ENCODE measurements at places on chromosomes 3 and 15.

- DNase-seq, result no peak
Observed at GRCh38 chr15:93165734-93166470, 76.9 kb upstream of the RGMA start.

GRCh38 chr15:89184357-89184756, 37.0 kb downstream of the RLBP1 start:
- no peak for DNase-seq

DNA sequence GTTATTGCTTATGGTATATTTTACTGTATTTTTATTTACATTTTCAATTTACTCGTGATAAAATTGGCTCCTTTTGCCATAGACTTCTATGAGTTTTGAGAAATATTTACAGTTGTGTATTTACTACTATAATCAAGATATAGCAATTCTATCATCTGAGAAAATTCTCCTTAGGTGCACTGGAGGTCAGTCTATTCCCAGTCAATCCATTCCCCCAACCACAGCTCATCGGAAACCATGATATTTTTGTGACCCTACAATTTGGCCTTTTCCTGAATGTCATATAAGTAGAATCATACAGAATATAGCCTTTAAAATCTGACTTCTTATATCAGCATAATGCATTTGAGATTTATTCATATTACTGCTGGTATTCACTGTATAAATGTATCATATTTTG, 114.7 kb upstream of the LRTM1 start:
- DNase-seq, result no peak

DNA sequence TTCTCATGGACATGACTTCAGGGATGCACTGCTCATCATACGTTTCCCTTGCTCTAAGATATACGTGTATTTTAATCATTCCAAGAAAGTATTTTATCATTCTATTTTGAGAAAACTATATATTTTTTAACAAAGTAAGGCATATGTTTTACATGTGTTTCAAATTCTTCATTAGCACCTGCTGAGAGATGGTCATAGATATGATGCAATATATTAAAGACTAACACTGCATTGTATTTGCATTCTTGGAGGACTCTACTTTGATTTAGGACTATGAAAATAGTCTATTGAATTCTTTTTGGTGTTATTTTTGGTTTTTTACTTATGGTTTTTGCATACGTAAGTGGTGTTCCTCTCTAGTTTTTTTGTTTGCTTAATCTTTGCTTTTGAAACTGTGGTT, 54.2 kb upstream of the MTMR10 start:
- no peak for DNase-seq

DNA sequence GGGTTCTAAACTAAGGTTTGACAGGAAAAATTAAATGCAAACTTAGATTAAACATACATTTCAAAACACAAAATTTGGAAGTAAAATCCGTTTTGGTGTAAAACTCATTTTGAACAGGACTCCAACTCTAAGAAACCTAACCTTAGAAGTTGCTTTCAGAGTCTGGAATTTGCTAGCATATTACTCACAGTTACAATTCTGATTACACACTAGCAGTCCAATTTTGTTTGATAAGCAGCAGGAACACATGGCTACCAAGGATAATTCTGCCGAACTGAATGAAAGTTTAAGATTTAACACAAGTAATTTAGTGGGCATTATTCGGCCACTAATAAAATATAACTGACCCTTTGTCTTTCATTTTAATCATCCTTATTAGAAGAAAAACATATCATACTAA, 49.6 kb downstream of the FRMD5 start:
- DNase-seq, result no peak

GRCh38 chr3:4495294-4496086, 2.3 kb downstream of the ITPR1 start:
- no peak for DNase-seq

DNA sequence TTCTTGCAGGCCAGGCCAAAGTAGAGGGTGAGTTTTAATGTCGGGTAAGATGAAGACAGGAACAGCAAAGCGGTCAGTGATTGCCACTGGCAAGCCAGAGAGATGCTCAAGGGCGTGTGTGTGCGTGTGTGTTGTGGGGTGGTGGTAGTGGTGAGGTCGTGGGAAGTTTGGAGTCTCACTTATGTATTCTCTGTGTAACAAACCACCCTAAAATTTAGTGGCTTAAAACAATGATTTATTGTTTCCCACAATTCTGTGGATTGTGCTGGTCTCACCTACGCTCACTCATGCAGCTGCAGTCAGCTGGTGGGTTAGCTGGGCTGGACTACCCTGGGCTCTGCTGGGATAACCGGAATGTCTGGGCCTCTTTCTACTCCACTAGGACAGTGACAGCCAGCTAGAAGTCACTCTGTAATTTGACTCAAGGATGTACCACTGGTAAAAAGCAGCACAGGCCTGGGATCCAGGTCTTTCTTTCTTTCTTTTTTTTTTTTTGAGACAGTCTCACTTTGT, 50.9 kb upstream of the BHLHE40 start:
- no peak for DNase-seq

DNA sequence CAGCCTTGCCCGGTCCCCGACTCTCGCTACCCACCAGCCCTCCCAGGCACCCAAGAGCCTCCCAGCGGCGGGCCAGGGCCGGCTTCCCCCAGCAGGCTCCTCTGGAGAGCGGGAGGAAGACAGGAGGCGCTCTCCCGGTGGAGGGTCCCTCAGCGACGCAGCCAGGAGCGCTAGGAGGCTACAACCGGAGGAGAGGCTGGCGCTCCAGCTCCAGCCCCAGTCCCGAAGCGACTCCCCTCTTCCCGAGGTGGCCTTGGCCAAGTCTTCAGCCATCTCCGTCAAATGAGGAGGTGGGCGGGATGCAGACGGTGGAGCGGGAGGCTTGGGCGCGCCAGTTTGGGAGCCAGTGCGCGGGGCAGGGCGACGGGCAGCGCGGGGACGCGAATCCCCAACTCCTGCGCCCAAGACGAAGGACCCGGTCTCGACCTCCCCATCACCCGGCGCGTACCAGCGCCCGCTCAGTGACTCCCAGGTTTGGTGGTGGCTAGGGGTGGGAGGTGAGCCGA, 722 bp downstream of the CHRNA3 start:
- DNase-seq, result no peak

GRCh38 chr3:36681867-36682266, 82.5 kb downstream of the DCLK3 start:
- DNase-seq, result no peak

DNA sequence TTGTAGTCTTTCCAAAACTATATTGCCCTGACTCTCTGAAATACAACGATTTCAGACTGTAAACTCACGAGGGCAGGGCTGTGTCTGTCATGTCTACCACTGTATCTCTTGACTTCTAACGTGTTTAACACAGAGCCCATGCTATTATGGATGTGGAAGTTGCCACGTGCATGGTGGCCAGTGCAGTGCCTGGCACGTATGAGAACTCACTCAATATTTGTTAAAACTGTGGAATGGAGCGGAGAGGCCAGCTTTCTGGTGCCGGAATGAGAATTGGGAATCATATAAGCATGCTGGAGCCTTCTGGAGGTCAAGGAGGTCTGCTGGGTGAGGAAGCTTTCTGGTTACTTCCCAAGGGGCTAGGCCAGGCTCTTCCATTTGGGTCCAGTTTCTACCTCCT, 220.6 kb upstream of the LYSMD4 start:
- no peak for DNase-seq

DNA sequence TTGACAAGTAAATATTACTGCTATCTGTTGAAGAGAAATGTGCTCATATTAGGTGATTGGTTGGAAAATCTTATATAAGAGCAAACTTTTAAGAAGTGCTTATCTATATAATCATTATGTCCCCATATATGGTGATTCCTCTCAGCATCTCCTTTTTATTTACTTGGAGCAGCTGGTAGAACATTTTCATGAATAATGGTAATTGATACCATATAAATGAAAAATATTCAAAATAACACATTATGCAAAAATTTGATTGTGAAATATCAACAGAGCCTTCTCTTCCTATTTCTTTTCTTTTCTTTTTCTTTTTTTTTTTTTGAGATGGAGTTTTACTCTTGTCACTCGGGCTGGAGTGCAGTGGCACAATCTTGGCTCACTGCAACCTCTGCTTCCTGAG, 56.2 kb downstream of the ROBO2 start:
- no peak for DNase-seq

DNA sequence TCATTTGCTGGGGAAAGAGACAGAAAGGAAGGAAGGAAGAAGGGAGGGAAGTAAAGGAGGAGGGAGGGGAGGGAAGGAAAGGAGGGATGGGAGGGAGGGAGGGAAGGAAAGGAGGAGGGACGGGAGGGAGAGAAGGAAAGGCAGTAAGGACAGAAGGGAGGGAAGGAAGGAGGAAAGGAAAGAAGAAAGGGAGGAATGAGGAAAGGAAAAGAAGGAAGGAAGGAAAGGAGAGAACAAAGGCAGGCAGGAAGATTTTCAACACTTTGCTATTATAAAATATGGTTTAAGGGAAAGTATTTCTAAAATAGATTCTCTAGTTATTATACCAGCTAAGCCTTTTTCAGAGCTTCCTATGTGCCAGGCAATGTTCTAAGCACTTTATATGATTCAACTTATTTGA, 278.0 kb upstream of the LYSMD4 start:
- DNase-seq, result no peak

DNA sequence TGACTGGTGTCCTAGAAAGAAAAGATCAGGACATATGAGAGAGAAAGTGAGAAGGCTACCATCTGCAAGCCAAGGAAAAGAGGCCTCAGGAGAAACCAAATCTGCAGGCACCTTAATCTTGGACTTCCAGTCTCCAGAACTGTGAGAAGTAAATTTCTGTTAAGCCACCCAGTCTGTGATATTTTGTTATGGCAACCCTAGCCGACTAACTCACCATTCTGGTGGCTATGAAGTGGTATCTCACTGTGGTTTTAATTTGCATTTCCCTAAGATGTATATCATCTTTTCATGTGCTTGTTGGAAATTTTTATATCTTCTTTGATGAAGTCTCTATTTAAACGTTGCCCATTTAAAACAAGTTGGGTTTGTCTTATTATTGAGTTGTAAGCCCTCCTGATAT, 40.6 kb downstream of the ILDR1 start:
- DNase-seq, result no peak

DNA sequence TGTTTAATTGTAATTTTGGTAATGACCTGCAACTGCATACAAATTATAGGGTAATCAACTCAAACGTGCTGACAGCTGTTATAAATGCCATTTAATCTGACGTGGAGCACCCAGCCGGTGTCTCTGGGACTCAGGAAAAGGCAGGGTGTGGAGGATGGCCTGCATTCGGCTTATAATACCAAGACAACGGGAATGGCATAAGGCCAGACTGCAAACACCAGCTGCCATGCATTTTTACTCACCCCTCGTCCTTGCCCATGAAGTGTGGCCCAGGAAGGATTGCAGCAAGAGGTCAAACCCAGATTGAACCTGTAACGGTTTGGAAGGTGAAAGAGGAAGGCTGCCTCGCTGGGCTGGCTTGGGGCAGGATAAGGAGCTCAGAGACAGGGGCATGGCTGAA, 96.4 kb downstream of the WNT7A start:
- no peak for DNase-seq

GRCh38 chr3:10248984-10249748, 907 bp downstream of the TATDN2 start:
- DNase-seq, result no peak

DNA sequence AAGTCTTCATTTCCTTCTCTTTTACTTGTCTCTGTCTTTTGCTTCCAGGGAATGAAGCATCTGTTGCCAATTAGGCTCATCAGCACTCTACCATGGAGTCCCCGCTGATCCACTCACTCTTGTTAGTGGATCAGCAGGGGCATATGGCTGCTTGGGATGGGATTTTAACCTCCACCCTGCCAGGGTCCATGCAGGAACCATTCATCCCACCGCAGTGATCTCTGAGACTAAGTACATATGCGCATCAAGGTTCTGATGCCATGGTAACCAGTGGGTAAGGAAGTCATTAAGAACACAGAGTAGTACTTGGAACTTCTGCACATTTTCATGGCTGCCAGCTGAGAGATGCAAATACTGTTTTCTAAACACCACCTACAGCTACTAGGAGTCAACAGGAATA, 374.0 kb upstream of the ALCAM start:
- DNase-seq, result no peak

GRCh38 chr3:81302045-81302444, 459.4 kb downstream of the GBE1 start:
- DNase-seq, result peak; percentile 13

- DNase-seq, result no peak
Observed at GRCh38 chr15:95758851-95759250, 571.6 kb upstream of the NR2F2 start.

DNA sequence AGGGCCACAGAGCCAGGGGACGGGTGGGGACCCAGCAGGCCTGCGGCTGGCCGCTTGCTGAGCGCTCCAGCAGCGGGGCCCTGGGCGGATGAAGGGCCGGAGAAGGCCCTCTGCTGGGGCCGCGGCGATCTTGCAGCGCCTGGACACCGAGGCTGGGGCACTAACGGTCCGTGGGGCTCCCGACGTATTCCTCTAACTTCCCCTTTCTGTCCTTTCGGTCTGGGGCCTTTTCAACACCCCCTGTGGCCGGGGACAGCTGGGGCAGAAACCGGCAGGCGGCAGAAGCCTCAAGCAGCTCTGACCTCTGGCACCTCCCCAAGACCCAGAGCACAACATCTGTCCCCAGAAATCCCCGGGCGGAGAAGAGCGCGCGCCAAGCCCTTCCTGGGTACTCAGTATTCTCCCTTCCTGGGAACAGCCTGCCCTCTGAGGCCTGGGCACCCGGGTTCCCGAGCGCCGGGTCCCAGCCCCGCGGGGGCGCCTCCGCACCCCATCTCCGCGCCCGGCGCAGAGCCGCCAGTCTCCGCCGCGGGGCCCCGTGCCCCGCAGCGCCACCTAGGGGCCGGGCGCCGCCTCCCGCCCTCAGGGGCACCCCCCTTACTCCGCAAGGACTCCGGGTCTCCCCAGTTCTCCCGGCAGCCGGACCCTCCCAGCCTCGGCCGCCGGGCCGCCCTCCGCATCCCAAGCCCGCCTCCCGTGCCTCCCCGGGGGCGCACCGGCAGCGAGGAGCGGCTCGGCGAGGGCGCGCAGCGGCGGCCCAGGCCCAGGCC, 582 bp upstream of the SLCO3A1 start:
- no peak for DNase-seq

DNA sequence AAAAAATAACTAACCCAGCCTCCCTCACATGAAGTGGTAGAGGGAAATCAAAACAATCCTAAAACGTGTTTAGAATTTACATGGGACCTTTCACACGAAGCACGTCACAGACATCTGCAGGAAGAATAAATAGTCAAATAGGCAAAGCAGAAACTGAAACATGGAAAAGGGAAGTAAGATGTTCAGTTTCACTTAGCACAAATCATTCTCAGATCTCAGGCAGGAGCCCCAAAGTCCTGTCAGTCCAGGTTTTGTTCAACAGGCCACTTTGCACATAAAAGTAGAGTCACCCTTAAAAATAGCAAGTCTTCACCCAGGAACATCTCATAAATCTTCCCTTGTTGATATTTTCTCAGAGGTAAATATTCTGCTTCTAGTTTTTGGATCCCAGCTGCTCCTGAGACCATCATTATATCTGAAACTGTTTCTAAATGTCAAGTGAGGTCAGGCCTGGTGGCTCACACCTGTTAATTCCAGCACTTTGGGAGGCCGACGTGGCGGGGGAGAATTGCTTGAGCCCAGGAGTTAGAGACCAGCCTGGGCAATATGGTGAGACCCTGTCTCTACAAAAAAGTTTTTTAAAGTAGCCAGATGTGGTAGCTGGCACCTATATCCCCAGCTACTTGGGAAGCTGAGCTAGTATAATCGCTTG, 1.9 kb downstream of the RUBCN start:
- DNase-seq, result no peak
